ENCODE measurements at places on chromosomes 6 and 20.

GRCh38 chr20:58623579-58624473 lies 27.3 kb upstream of the STX16 start:
- no peak for DNase-seq

- DNase-seq: no peak
Measured at GRCh38 chr6:733431-734219, 40.7 kb upstream of the EXOC2 start.

GRCh38 chr6:97040355-97040860 lies 115.9 kb downstream of the KLHL32 start:
- DNase-seq: no peak

DNA sequence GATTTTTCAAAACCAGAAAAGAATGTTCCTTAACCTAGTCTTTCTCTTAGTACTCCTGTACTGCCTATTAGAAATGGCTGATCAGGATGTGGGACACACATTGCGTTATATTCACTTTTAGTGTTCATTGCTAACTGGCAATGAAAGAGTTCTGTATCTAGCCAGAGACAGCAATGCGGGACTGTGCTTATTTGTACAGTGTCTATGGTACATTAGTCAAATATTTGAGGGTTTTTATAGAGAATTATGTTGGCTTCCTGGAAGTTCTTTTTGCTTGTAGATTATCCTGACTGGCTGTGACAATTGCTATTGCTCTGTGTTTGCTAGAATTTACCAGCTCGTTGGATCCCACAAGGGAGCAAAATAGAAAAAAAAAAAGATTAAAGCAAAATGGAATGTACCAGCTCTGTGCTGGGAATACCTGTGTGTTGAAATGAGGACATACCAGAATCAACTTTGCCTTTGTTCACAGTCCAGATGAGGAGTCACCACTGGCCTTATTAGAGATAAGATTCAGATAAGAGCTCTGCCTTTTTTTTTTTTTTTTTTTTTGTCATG lies 22.4 kb upstream of the IFNGR1 start:
- no peak for DNase-seq

GRCh38 chr6:129874837-129875236 lies 13.7 kb upstream of the TMEM244 start:
- no peak for DNase-seq

DNA sequence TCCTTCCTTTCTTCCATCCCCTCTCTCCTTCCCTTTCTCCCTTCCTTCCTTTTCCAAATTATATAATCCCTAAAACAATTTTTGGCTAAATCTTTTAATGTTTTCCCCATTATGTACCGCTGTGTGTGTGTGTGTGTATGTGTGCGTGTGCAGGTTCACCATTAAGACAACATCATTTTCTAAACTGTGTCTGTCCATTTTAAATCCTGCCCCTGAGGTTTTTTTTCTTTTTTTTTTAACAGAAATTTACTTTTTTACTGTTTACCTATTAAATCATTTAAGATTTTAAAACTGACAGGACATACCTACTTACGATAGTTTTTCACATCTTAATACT lies 366.3 kb upstream of the EPHA7 start:
- DNase-seq: no peak

DNA sequence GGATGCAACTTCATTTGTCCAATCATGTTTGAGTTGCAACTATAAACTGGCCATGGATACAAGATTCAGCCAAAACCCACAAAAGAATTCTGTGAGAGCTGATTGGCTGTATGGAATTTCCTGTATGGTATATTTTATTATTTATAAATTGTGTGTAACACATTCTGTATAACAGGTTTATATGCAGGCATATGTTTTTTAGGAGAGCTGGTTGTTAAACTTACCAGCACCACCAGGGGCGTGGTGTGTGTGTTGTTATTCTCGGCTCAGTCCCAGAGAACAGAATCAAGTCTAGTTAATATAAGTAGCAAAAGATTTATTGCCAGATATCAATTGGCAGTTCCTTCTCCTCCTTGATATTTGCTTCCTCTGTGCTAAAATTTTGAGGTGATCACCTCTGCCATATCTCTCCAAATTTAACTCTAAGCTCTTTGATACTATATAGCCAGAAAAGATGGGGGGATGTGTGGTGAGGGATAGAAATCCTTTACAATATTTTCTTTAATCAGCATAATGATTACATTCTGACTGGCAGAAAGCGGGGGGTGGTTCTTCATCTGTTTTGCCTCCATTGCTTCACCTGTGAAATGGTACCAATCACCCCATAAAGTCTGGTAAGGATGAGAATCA lies 22.9 kb downstream of the CNBD2 start:
- DNase-seq: no peak

DNA sequence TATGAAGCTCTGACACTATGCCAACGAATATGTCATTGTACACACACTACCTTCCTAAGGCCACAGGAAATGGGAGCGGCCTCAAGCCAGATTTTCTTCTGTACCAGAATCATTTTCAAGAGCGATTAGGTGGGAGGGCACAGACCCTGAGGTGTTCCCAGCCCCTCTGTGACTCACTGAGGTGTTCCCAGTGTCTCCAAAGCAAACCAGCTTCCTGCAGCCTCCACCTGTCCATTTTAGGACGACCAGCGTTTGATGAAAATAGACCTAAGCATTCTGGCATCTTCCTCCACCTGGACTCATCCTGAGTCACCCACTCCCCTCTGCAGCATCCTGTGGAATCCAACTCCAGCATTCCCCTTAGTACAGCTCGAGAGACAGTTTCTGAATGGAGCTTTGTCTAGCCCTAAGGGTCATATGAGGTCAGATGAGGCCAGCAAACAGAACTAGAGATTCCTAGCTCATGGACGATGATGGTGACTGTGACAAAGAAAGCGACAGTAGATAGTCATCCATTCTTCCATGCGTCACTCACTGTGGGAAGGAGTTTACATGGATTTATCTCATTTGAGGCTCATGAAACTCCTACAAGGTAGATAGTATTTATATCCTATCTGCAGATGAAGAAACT lies 203.4 kb downstream of the PTPRT start:
- no peak for DNase-seq

- no peak for DNase-seq
Measured at GRCh38 chr6:107244742-107245480, 129.6 kb upstream of the BEND3 start.

GRCh38 chr6:84648444-84648843 lies 116.0 kb downstream of the TBX18 start:
- DNase-seq: no peak

DNA sequence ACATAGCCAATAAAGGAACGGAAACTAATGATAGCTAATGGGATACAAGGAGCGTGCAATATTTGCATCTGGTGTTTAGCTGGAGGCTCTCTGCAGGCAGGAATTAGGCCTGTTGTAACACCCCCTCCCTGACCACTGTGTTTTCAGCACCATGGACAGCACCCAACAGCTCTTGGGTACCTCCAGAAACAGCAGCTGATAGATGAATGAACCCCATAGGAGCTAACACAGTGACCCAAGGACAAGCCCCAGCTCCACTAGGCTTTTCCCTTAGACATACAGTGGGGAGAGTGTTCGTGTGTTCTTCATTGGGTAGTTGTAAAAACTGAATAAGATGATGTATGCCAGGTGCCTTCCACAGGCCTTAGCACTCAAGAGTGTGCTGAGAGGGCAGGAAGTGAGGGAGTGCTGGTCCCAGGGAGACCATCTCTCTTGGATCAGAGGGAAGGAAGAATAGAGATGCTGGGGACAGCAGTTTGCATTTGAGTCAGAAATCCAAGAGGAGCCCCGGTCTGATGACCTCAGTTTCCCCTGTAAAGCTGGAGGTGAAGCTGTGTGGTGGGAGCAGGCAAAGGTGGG lies 161.3 kb downstream of the PHACTR3 start:
- no peak for DNase-seq

- no peak for DNase-seq
Measured at GRCh38 chr6:137315081-137315480, 95.9 kb upstream of the IFNGR1 start.

DNA sequence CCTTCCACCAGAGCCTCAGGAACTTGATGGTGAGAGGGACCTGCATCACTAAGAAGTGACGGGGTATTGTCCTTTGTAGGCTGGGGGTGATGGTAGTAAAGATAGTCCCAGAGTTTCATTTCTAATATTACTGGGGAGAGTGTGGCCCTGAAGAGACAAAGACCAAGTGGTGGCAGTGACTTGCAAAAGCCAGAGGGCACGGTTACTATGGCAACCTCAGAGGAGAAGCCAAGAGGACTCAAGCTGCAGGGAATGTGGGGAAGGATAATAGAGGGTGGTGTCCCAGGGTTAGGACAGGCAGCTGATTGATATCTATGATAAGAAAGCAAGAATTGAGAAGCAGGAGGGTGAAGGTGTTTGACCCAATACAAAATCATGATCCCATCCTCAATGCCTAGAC lies 42.5 kb downstream of the HLA-G start:
- DNase-seq: no peak

- DNase-seq: no peak
Measured at GRCh38 chr20:50588034-50588736, 78.0 kb downstream of the PTPN1 start.

DNA sequence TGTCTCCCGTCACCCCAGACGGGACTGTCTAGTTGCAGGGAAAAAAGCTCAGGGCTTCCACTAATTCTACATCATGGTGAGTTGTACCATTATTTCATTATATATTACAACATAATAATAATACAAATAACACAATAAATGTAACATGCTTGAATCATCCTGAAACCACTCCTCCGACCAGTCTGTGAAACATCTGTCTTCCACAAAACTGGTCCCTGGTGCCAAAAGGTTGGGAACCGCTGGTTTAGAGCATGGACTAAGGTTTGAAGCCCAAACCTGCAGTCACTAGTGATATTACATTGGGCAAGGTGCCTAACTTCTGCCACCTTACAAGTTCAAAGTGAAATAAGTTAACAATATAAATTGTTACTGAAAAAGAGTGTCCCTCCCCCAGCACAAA lies 175.7 kb downstream of the PDE10A start:
- DNase-seq: no peak

DNA sequence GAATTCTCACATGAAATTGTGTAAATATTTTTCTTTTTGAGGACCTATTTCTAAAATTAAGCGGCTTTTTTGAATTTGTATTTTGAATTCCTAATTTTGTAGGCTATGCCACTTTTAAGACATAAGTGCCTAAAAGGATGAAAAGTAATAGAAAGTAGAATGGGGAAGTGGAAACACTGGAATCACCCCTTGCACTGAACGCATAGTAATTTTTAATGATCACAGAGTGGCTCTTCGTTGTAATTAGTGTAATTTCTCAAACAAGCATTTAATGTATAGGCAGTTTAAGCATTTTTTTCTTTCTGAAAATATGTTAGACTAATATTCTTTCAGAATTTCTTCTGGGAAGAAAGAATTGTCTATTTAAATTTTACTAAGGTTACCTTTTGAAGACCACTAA lies 73.2 kb downstream of the ARID1B start:
- DNase-seq: no peak

- DNase-seq: peak; percentile 59
Measured at GRCh38 chr6:159106627-159107241, 61.9 kb upstream of the TAGAP start.

GRCh38 chr6:153207617-153208016 lies 76.5 kb upstream of the RGS17 start:
- DNase-seq: no peak

DNA sequence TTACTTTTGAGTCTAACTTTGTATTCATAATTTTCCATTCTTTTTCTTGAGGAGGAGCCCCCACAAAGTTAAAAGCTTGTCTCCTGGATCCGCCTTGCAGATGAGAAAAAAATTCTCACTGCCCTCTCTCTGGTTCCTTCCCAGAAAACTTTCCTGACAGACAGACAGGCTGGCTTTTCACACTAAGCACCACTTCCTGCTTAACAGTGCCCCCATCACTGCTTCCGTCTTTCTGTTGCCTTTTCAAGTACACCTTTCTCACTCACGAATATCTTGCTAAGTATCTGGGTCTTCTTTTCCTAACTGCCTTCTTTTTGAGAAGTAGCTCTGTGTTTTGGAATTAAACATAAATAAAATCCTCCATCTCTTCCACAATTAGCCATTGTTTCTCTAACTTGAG lies 19.8 kb upstream of the LMBRD1 start:
- no peak for DNase-seq

GRCh38 chr20:4158466-4159050 lies 143.2 kb upstream of the RNF24 start:
- no peak for DNase-seq

- DNase-seq: no peak
Measured at GRCh38 chr6:163214259-163214658, 200.3 kb upstream of the QKI start.

DNA sequence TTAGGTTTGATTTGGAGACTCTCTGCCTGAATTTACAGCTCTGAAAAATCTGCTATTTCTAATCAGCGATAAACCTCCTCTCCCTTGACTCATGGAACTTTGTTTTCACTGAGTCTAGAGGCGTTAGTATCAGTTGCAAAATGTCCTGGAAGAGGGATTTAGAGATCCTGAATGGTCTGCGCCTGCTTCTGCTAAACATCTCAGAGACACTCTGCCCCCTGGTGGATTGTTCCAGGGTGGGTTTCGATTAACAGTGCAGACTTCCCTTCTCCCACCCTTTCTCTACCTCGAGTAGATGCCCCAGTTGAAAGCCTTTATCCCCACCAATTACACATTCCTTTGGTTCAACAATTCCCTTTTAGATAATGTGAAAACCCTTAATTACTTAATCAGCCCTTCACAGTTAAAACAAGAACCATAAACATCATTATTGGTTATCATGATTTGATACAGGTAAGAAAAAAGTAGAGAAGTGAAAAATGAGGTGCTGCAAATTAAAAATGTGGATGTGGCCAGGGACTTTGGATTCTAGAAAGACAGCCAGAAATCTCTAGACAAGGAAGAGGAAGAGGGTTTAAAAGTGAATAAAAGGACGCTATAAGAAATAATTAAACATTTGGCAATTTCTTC lies 5.5 kb downstream of the HTR1B start:
- DNase-seq: peak; percentile 82

DNA sequence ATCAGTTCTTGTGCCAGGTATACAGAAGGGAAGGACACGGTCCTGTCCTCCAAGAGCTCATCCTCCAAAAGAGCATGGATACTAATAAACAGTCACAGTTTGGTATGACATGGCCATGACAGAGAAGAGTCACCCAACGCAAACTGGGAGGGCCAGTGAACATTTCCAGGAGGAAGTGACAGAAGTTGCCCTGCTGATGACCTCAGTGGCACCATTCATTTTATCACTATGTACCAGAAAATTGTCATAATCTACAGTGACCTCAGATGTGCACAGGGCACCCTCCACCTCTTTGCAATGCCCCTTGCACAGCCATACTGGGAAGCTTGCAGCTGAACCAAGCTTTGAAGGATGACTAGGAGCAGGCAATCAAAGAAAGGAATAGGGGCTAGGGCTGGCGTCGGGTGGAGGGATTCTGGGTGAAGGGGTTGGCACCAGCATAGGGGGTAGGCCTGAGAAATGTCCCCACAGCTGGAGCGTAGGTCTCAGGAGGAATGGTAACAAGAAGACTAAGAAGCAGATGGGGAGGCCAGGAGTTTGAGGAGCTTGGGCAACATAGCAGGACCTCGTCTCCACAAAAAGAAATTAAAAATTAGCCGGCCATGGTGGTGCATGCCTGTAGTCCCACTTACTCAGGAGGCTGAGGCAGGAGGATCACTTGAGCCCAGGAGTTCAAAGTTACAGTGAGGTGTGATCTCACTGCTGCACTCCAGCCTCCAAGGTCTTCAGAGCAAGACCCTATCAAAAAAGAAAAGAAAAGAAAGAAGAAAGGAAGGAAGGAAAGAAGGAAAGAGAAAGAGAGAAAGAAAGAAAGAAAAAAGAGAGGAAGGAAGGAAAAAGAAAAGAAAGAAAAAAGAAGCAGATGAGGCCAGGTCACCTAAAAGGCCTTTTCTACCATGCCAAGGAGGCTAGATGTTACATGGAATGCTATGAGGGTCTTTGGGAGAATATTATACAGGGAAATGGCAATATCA lies 65.3 kb upstream of the SNX9 start:
- no peak for DNase-seq
